Myocyte (in vitro differentiated cells): ENCODE measurements at places on chromosomes 2 and 18.
A peak's percentile ranks its signal among the peaks of the same experiment; 100 is the strongest.

DNA sequence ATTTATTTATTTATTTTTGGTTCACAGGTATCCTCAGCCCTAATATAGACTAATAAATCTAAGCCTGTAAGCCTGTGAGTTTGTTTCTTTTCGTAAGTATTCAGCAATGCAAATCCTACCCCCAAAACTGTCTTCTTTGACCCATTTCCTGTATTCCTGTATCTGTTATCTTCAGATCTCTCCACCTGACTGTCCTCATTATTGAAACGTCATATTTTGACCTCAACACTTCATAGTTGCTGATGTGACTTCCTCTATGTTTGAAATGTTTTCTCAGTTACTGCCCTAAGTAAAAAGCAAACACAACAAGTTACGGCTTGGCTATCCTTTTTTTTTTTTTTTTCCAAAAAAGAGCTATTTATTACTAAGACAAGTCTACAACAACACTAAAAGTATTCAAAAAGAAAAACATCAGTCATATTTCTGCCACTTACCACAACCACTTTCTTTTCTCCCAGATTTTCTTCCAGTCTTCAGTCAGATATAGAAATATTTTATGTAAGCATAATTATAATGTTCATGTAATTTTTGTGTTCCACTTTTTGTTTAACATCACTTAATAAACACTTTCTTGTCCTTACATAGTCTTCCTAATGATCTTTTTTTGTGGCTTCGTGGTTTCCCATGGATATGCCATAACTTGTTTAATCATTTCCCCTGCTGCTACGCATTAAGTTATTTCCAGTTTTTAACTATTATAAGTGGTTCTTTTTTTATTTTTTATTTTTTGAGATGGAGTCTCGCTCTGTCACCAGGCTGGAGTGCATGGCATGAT, 45.0 kb upstream of the EML4 start:
- DNase-seq, result no peak

GRCh38 chr2:231910771-231911170, 15.4 kb downstream of the NPPC start:
- no peak for DNase-seq

DNA sequence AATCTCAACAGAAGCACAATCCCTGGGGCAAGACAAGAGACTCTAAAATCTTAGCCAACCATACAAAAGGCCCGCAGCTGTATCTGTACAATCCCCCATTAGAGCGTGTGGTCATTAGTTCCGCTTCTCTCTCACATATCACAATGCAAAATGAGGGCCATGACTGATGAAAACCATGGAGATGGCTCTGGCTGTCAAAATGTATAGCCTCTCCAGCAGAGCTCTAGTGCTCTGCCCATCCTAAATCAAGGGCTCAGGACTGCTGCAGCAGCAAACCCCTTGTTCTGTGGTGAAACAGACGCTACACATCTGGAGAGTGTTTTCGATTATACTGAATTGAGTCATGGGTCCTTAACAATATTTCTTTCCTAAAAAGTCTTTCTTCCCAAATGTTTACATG, 221.0 kb downstream of the PID1 start:
- no peak for DNase-seq

DNA sequence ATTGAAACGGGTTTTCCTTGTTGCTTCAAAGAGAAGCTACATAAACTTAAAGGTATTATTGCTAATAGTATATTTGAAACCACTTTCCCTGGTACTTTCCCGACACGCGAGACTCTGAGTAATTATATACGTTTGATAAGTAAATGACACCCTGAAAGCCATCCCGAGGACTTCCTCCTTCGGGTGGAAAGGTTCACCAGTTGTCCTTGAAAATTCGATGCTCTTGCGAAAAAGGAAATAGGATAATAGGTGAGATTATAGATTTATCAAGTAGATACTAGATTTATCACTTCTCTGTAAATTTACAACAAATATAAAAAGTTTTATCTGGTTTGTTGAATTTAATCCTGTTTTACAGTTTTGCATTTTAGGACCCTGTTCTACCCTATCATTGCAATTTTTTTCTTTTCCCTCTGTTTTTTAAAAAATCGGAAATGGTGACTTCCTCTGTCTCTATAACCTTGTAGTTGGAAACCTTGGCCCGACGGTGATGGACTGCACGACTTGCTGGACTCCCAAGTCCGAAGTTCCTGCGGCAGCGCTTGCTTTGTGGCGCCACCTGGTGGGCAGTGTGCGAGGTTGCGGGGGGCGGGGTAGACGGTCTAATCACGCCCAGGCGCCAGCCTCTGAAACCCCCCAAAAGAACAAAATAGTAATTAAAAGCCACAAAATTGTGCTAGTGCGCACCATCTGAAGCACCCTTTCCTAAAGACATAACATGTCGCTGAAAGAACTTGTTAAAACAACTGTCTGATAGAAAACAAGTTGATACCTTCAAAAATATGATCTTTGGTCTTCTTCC, 972 bp upstream of the DLX2 start:
- peak; percentile 92 for DNase-seq

DNA sequence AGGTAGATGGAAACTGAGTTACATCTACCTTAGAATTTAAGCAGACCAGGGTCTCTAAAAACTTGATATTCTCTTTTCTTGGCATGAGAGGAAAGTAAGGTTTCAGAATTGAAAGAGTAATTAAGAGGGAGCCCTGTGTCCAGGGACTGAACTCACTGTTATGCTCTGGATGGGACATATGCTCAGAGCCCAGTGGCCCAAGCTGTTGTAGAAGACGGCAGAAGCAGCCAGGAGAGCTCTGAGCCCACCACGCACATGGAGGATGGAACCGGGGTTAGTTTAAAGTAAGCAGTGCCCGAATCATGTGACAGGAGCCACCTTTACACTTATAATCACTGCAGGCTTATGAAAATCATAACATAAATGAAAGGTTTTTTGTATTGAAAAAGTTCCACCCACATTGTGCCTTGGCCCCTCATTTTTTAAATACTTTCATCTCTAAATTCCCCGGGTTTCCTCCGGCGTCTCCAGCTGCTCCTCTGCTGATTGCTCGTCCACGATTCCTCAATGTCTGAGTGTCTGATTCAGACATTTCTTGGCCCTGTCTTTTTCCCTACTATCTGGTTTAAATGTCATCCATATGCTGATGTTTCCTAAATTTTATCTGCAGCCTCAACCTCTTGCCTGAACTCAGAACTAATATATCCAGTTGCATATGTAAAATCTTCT, 36.1 kb upstream of the SPTBN1 start:
- DNase-seq, result no peak
